ENCODE measurements at places on chromosomes 6 and 20.
A peak's percentile ranks its signal among the peaks of the same experiment; 100 is the strongest.

- DNase-seq, result no peak
Observed at GRCh38 chr20:39243962-39244361, 281.8 kb downstream of the DHX35 start.

DNA sequence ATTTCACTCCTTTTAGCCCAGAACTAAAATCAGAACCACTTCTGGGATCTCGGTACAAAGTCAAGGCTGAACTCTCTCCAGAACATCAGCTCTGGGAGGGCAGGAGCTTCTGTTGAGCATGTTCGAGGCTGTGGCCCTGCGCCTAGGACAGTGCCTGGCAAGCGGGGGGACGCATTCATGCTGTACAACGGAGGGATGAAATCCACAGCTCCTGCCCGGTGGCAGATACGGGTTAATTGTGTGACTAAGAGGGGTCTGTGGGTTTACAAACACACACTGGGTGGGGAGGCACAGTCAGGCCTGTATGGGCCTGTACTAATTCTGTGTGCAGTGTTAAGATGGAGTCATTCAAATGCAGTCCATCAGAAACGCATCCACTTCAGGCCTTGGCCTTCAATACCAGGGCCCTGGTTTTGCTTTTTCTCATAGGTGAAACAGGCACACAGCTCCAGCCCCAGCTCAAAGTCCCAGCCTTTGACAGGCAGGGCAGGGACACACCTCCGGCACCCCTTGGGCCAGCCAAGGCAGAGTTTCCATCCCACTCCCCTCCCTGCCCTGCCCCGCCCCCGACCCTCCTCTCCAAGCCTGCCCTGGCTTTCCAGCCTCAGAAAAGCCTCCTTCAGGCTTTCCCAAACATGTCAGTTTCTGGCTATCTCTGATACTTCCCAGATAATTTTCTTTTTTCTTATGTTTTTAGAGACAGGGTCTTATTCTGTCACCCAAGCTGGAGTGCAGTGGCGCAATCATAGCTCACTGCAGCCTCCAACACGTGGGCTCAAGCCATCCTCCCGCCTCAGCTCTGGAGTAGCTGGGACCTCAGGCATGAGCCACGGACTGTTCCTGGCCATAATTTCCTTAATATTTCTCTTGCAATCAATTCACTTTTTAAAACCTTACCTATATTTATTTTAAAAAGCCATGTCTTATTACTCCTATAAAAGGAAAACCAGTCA is 109.8 kb downstream of the SULF2 start:
- DNase-seq, result no peak

DNA sequence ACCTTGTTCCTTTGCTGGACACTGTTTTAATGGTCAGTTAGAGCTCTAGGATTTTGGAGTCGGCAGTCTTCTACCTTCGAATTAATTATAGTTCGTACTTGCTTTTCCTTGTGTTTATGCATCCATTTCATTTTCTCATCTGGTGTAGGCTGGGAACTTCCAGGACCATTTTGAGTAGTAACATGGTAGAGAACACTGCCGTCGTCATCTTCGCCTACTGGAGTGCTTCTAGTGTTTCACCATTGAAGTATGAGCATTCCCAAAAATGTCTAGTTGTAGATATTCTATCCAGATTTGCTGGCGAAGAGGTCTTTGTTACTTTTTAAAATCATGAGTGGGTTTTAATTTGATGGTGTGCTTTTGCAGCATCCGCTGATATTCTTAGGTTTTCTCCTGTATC is 36.9 kb downstream of the CDYL start:
- no peak for DNase-seq

DNA sequence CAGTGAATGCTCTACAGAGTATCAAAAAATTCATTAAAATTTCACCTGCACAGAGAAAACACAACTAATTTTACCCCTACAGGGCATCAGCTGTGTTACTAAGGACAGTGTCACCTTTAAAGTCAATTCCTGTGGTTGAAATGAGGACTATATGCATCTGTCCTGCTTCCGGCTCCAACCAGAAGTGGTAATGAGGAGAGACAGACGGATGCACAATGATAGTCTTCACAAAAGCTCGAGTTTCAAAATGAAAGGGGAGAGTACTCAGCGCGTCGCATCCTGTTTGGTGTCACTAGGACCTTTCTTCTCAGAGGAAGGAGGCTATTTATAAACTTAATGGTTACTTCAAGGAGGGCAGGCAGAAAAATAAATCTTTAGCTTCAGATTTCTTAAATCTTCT is 86.5 kb downstream of the LYRM4 start:
- no peak for DNase-seq

DNA sequence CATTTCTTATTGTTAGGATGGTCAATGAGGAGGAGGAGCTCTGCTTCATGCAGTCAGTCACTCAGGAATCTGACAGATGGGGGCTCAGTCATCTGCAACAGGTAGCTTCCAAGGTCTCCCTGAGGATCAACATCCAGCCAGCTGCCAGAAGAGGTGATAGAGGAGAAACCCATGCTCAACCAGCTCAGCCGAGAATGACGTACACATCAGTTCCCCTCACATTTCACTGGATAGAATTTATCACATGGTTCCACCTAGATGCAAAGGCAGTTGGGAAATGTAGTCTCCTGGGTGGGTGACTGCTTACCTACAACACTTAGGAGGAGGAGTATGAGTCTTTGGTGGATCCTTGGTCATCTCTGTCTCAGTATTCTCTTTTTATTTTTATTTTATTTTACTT is 144.5 kb downstream of the CEBPB start:
- no peak for DNase-seq

GRCh38 chr6:5190507-5190906 is 70.2 kb downstream of the LYRM4 start:
- peak; percentile 76 for DNase-seq

- no peak for DNase-seq
Observed at GRCh38 chr6:122548281-122548680, 61.9 kb upstream of the PKIB start.

Measured in ACHN (cell line).